ENCODE measurements at places on chromosomes 12 and 14.

- no peak for DNase-seq
Observed at GRCh38 chr14:103448097-103448496, 62.9 kb downstream of the MARK3 start.

- DNase-seq, result peak; percentile 6
Observed at GRCh38 chr14:26199590-26200370, 398.1 kb downstream of the NOVA1 start.

DNA sequence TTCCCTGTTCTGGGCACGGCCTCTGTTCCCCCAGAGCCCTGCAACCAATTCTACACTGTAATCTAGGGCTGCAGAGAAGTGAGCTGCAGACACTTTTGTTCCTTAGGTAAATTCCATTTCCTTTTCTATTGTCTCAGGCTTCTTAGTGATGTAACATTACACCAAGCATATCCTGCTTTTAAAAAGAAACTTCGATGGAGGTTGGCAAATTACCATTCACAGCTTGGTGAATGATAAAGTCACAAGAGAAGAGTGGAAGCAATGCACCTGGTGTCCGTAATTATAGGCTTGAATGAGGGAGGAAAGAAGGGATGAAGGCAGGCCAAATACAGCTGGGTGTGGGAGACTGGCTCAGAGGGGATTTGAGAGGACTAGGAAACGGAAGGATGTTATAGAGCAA lies 68.6 kb downstream of the PPM1A start:
- no peak for DNase-seq

GRCh38 chr12:47636908-47637780 lies 68.7 kb downstream of the RPAP3 start:
- no peak for DNase-seq

DNA sequence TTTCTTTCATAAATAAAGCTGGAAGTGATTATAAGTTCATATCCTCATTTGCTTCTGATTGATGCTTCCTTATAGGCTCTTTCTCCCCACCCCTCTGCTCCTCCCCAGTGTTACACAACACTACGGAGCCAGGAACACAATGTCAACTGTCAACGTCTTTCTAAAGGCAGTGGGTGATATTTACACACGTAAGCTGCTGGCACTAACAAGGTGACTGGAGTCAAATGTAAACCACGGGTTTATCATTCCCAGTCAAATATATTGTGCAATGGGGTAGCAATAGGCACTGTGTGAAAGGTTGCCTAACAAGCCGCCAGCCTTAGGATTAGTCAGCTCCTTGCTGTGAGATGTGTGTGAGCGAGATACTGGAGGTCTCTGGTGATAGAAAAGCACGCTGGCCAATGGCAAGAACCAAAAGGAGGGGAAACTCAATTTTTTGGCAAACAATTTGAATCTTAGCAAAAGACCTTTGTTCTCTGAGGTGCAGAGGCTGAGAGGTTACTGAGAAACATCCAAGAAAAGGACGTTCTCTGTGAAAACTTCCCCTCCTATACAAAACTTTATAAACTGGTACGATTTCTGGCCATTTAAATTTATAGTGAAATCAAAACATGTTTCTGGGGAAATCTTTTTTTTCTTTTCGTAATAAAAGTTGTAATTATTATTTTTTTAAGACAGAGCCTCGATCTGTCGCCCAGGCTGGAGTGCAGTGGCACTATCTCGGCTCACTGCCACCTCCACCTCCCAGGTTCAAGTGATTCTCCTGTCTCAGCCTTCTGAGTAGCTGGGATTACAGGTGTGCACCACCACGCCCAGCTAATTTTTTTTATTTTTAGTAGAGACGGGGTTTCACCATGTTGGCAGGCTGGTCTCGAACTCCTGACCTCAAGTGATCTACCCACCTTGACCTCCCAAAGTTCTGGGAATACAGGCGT lies 22.3 kb upstream of the HECTD1 start:
- peak; percentile 29 for DNase-seq

DNA sequence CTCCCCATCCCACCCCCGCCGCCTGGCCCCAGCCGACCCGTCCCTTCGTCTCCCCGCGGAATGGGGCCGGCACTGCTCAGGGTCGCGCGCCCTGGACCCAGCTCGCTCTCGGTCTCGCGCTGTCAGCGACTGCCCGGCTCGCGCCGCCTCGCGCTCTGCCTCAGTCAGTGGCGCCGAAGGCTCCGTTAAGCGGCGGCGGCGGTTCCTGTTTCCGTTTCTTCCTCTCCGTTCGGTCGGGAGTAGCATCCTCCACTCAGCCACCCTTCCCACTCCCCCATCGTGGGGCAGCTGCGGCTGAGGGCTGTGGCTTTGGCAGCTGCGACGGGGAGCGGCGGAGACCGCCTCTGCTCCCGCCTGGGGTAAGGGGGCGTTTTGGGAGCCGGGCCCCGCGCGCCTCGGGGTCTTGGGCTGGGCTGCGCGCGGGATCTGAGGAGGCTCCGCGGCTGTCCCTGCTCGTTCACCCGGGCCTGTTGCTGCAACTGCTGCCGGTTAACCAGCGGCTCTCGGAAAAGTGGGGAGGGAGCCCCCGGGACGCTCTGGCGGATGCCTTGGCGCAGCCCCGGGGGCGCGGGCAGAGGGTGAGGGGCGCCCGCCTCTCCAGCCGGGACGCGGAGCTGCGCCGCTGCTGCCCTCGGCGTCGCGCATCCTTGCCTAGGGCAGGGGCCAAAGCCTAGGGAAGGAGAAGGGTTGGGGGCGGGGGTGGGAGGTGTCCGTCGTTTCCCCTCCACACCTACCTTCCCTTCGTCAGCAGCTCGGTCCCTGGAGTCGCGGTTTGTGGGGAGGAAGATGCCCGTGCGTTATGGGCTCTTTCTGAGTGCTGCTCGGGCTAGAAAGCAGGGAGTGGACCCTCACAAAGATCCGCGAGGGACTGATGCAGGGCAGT lies 567 bp downstream of the FUT8 start:
- DNase-seq, result peak; percentile 51

DNA sequence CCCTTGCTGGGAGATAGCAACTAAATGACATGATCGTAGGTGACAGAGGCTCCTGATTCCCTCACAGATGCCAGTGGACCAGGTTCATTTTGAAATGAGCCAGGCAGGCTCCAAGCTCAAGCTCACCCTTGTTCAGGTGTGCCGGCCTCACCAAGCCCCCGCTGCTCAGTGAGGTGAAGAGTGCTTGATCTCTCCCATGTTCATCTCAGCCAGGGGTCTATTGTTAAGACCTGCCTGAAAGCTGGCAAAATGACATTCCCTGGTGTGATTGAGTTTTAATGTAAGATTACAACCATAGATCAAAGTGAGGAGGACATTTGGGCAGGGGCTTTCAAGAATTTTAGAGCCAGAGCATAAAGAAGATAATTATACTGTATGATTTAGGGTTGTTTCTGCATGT lies 497.9 kb downstream of the EGLN3 start:
- DNase-seq, result no peak

DNA sequence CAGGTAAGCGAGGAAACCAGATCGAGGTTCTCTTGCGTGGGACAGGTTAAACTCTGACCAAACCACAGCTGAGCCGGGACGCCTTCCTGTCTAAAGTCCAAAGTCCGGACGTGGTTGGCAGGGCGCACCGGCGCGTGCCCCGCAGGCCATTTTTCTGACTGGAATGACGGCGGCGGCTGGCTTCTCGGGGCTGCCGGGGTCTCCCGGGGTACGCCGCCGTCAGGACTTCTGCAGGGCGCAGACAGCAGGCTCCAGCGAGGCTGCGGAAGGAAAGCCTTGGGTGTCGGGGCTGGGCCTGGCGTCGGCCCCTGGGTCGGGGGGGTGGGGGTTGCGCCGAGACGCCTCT lies 32.8 kb downstream of the MIA2 start:
- no peak for DNase-seq

- peak; percentile 56 for DNase-seq
Observed at GRCh38 chr12:69070319-69071090, 137.5 kb upstream of the CPM start.

DNA sequence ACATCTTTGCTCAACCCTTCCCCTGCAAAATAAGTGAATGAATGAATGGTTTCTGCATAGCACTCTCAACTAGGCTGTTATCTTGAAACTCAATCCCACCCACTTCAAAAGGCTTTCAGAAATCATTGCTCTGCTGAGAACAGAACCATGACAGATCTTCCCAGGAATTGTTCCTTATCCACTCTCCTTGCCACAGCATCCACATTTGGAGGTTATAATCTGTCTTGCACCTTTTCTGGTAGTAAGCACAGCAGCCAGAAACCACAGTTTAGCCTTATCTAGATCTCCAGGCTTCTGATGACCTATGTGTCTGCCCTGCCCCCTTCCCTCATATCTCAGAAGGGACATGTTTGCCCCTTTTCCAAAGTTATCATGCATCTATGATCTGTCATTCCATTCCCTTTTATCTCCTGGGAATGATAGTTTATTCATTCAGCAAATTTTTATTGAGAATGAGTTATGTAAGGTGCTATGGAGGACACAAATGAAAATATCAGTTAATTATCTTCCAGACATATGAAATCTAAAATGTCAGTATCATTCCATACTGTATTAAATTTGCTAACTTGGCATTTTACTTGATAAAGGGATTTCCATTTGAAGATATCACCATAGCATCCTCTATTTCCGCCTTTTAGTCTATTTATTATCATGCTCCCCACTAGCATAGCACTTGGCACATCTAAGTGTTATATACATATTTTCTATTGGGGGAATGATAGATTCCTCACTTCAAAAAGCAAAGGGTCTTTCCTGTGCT lies 21.4 kb downstream of the LGR5 start:
- no peak for DNase-seq

GRCh38 chr14:83172363-83172762 lies 1638.7 kb upstream of the SEL1L start:
- no peak for DNase-seq

GRCh38 chr14:103122585-103122946 lies 695 bp upstream of the TNFAIP2 start:
- no peak for DNase-seq

DNA sequence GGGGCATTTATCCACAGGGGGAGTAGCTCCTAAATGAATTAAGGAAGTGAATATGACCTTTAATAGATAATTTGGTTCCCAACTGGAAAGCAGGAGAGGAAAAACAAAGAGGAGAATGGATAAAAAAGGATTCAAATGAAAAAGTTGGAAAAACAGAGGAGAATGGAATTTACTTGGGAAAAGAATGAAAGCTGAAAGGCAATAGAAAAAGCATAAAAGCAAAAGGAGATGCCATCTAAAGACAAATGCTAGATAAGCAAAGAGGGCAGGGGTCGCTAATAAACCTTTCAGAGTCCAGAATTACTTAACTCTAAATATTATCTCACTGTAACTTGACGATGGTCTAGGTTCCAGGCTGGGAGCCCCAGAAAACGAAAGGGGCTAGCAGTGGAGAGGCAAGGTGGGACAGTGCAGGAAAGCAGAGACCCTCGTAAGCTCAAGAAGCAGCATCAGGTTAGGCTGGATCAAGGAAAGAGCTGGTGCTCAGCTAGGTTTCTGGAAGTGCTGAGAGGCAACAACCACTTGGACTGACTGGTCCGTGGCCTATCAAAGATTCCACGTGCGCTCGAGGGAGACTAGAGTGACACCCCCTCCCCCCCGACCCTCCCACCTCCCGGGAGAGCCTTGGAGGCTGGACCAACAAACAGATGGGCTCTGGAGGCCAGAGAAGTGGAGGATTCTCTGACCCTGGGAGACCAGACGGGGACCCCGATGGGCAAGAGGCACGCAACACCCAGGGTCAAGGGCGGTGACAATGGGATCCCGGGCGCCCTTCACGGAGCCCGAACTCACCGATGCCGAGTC lies 1.2 kb downstream of the SLC2A13 start:
- no peak for DNase-seq

DNA sequence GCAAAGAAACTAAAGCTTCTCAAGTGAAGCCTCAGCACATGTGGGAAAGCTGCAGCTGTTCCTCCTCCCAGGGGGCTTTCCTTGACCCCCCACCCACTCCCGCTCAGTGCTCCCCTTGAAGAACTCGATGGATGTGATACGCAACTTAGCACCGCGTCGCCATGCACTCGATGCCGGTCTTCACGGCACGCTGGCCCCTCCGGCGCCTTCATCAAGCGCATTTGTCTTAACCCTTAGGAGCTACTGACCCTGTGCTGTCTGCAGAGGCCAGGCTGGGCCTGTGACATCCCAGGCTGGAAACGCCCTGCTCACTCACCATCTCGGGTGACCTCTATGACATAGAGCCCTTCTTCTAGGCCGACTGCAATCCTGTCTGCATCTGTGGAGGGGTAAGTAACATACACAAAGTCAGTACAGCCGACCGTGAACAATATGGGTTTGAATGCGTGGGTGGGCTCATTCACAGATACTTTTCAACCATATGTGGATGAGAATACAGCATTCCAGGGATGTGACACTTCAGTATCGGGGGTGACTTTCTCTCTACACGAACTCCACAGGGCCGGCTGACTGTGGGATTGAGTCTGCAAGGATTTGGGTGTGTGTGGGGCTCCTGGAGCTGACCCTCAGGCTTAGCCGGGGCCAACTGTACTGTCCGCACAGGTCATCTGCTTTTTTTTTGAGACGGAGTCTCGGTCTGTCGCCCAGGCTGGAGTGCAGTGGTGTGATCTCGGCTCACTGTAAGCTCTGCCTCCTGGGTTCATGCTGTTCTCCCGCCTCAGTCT lies 23.1 kb downstream of the AMN start:
- DNase-seq, result no peak

GRCh38 chr12:77645966-77646598 lies 184.6 kb upstream of the NAV3 start:
- DNase-seq, result peak; percentile 4
